Activated T-cell treated with anti-CD3 and anti-CD28 coated beads, Interleukin-2, amount 50 U/mL, for 48 hours (primary cell): ENCODE measurements at places on chromosomes 16 and 17.

DNA sequence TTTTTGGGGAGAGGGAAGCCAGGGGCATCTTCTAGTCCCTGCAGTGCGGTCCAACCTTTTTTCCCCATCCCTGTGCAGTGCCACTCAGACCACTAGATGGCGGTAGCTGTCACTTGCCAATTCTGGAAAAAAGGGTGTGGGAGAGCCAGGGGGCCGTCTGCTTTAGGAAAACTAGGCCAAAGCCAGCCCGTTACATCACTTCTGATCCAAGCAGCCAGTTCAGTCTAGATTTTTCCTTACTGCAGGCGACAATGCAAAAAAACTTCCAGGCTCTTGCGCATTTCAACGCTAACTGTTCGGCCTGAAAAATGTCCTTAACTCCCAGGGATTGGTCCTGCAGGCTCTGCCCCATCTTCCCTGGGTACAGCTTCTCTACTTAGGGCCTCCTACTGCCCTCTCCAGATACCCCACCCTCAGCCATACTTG, 69.2 kb upstream of the CES5A start:
- DNase-seq, result peak; percentile 72

DNA sequence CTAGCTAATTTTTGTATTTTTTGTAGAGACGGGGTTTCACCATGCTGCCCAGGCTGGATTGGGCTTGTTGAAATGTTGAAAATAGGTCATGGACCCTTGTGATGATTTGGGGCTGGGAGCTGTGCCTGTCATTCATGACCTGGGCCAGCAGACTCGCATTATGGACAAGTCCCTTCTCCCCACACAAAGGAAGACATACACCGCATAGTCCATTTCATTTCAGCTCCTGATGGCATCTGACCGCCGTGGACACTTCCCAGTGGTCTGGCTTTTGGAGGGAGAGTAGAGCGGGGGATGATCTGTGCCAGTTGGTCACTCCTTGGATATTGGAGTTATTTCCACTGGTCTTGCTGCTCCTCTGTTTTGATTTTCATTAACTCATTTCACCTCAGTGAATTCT, 34.8 kb downstream of the MPRIP start:
- DNase-seq, result no peak

GRCh38 chr17:32335687-32336086, 6.3 kb downstream of the C17orf75 start:
- DNase-seq, result no peak

DNA sequence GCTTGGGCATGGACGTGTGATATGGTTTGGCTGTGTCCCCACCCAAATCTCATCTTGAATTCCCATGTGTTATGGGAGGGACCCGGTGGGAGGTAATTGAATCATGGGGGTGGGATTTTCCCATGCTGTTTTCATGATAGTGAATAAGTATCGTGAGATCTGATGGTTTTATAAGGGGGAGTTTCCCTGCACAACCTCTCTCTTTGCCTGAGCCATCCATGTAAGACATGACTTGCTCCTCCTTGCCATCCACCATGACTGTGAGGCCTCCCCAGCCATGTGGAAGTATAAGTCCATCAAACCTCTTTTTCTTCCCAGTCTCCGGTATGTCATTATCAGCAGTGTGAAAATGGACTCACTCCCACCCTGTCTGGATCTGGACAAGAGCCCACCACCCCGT, 393.4 kb downstream of the SEC14L1 start:
- no peak for DNase-seq

DNA sequence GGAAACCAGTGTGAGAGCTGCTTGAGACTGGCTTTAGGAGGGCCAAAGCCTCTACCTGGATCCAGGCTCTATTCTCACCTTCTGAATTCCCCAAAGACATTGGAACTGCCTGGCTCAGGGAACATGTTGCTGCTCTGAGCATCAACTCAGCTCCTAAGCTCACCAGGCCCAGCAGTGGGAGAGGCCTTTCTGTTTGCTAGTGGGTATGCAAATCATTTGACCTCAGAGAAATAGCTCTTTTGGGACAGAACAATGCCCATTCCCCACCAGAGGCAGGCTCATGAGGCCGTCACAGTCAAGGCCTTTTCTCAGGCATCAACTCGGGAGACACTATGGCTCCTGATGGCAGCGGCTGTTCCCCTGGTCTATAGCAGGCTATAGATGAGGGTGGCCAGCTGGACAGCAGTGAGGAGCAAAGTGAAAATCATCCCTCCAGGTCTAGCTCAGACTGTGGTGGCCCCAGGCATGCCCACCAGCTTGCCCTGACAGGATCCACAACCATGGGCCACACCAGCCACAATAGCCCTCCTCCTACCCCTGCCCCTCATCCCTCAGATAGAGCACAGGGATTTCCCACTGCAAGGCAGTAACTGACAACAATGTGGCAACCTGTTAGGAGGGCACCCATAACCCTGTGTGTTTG, 30.4 kb upstream of the GFOD2 start:
- no peak for DNase-seq

DNA sequence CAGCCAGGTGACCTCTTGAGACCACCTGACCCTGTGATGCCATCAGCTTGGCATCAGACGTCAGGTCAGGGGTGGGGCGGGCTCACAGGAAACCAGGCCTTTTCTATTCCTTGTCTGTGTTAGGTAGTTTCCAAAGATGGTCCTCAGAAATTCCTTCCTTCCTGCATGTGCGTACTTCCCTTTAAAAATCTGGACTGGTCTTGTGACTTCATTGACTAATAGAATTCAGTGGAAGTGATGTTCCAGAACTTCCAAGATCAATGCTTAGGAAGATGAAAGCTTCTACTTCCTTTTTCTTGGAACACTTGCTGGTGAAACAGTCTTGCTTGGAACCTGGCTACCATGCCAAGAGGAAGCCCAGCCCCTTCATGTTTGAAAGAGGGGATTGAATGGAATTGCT, 10.0 kb upstream of the N4BP1 start:
- DNase-seq, result no peak

DNA sequence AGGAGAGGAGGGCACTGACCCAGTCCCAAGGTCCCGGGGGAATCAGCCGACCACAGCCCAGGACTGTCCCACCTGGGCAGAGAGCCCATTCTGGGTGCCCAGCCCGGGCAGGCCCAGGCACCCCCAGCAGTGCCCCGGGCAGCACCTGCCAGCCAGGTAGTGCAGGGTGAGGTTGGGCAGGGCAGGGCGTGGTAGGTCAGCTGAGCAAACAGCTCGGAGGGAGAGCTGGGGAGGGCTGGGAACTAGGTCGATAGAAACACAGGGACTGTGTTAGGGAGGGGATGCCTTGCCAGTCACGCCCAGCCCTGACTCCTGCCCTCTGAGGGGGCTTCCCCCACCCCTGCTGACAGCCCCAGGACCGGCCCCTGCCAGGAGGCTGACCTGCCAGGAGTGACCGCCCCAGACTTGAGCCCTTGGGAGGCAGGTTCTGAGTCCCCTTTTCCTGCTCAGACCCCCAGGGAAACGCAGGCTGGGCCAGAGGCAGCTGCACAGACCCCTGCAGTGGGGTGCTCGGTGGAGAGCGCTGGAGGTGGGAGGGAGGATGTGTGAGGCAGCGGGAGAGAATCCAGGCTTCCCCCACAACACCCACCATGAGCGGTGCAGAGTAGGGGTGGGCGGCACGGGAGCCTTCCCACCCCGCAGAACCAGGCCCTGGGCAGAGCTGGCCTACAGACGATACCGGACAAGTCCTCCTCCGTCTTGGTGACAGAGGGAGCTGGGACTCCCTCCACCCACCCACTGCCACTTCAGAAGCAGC, 4.7 kb downstream of the HS3ST6 start:
- no peak for DNase-seq

DNA sequence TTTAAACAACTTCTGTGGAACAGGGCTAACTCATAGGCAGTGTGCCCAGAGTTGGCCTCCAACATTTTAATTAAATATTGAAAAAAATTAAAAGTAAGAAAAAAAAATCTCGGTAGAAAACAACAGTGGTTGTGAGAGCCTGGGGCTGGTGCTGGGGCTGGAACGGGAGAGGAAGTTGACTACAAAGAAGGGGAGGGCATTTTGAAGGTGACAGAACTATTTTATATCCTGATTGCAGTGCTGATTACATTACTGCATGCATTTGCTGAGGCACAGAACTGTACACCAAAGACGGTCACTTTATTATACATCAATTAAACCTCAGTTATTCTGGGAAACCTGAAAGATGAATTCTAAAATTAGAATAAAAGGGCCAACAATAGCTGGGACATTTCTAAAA, 142.5 kb downstream of the PARN start:
- DNase-seq, result no peak

DNA sequence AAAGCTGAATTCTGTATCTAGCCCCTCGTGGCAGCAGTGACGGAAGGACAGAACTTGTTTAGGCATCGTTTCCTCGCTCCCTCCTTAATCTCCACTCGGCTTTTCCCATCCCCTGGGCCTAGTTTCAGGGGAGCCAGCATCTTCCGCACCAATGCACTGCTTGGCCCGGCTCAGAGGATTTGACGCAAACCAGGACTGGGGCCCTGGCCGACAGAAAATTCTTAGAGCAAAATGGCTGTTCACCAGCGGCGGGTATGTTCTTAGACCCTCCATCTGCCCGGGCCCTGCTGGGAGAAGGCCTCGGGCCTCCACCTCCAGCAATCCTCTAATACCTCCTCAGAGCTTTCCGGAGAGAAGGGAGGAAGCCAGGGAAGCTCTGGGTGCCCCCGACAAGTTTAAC, 54.6 kb downstream of the TBC1D16 start:
- no peak for DNase-seq

DNA sequence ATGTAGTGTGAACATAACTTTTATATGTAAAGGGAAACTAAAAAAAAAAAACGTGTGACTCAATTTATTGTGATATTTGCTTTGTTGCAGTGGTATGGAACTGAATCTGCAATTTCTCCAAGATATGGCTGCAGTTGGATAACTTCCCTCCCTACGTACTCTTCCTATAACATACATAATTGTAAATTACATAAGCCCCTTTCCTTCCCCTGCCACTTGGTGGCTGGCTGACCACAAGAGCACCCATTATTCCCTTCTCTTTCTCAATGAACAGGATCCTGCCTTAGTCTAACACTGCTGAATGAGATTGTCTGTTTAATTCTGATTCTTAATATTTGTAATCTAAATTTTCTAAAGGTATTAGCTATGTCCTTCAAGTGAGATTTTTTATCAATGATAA, 27.8 kb downstream of the CCL4 start:
- DNase-seq, result no peak

- DNase-seq, result no peak
These were observed 13.2 kb upstream of the SLC16A5 start for GRCh38 chr17:75074532-75074931.

DNA sequence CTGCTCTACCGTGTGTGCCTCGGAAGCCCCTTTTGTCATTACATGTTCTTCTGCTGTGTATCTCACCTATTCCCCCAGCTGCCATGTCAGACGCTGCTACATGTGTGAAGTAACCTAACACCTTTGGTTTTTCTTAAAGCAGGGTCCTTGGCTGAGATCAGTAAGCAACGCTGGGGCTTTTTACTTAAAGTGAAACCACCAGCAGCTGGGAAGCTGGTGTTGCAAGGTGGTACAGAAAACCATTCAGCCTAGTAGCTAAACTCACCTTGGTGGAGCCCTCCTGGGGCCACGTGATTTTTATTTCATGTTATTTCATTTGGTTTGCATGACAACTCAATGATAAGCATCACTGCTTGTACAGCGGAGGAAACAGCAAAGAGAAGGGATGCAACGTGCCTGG, 62.6 kb downstream of the PLCG2 start:
- no peak for DNase-seq

GRCh38 chr16:78127130-78127529, 27.7 kb downstream of the WWOX start:
- no peak for DNase-seq

DNA sequence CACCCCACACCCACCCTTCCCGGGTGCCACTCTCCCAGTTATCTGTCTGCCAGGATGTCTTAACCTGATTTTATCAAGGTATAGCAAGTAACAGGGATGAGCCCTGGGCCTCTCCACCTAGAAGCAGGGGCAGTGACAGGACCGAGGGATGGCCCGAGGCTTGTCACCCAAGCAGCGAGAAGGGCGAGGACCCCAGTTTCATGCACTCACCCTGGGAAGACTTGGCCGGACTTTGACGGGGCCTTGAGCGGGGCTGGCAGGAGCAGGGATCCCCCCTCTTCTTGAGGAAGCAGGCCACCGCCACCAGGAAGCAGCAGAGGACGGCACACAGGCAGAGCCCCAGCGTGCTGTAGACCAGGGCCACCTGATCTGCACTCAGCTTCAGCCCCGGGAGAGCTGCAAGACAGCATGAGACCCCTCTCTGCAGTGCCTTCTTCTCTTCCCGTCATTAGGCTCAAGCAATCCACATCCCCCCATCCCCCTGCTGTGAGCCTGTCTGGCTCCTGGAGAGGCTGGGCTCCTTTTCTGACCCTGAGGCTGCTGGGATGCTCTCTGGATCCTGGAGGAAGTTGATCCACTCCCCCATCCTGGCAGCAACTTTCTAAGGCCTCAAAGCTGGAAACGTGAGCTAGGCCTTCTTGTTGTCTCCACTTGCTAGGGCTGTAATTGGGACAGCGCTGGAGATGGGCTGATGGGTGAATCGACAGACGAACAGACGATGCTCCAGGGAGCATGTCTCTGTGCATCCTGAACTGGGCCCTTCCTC, 31.6 kb downstream of the TNFRSF13B start:
- DNase-seq, result no peak

GRCh38 chr16:57188711-57189002, 2.5 kb downstream of the RSPRY1 start:
- DNase-seq, result no peak

DNA sequence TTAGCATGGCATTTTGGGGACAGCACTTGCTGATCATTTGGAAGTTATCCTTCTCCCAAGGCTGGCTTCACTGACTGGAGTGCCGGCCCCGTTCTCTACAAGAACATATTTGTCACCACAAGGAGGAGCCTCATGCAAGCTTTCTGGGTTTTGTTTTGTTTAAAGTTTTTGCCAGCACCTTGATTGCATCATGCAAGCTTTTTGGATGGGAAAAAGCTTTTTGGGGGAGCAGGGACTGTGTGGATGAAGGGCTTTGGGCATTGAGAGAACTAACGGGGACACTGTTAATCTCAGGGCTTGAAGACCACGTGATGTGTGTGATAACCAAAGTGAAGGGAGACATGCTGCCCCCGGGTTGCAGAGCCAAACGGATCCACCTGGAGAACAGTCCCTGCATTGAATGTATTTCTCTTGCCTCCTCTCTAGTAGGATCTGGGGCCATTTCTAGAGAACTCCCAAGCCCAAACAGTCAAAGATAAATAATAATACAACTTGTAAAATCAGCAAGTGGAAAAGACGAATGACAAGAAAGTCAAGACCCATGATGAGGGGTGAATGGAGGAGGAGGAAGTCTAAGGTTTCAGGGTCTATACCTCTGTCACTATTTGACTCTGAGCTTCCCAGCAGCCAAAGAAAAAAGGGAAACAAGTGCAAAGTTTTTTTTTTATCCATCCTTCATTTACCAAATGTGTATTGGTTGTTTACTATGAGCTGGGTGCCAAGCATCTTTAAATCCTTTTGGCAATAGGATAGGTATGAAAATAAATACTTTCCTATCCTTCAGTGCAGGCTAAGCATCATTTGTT, 17.2 kb downstream of the TMEM114 start:
- DNase-seq, result no peak

GRCh38 chr16:75099738-75100602, 16.6 kb downstream of the LDHD start:
- peak; percentile 72 for DNase-seq

GRCh38 chr17:42667088-42667951, 8.2 kb downstream of the TUBG2 start:
- no peak for DNase-seq

- DNase-seq, result no peak
These were observed 117.9 kb downstream of the CPPED1 start for GRCh38 chr16:12685806-12686205.

- peak; percentile 56 for DNase-seq
These were observed 6.7 kb downstream of the CAMTA2 start for GRCh38 chr17:4980644-4981216.

- DNase-seq, result no peak
These were observed 105.1 kb downstream of the SDK2 start for GRCh38 chr17:73539166-73539565.
